CD4-positive, alpha-beta T cell treated with Interleukin-2 at 100 ng/mL for 4 hours (primary cell): ENCODE measurements at places on chromosomes 5 and 9.

DNA sequence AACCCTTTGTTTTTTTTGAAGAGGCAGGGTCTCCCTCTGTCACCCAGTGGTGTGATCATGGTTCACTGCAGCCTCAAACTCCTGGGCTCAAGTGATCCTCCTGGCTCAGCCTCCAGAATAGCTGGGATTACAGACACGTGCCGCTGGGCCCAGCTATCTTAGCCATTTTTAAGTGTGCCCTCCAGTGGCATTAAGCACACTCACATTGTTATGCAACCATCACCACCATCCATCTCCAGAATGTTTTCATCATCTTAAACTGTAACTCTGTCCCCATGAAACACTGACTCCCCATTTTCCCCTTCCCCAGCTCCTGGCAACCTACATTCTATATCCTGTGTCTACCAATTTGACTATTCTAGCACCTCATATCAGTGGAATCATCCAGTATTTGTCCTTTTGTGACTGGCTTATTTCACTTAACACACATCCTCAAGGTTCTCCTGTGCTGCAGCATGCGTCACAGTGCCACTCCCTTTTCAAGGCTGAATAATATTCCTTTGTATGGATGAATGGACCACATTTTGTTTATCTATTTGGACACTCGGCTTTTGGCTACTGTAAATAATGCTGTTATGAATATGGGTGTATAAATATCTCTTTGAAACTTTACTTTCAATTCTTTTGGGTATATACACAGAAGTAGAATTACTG is 12.5 kb upstream of the RAPGEF1 start:
- no peak for DNase-seq

GRCh38 chr5:44387406-44387805 is 1.8 kb downstream of the FGF10 start:
- no peak for DNase-seq

DNA sequence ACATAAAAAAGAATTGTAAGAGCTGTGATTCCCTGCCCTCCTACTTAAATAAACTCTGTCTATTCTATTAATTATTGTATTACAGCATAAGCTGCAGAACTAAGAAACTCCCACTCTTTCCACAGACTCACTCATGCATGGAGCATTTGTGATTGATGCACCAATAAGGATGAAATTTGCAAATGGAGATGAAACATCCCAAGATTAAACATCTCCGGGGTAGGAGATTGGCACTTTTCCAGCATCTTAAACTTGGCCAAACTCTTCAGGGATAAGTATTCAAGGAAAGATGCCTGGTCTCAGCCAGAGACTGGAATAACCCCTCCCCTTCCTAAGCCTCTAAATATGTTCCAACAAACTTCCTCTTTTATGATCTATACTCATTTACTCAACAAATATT is 472.0 kb downstream of the ACTL7B start:
- no peak for DNase-seq

- no peak for DNase-seq
These were observed 36.2 kb upstream of the IL17B start for GRCh38 chr5:149415066-149415967.

- no peak for DNase-seq
These were observed 407.4 kb upstream of the TNC start for GRCh38 chr9:115525111-115526058.

DNA sequence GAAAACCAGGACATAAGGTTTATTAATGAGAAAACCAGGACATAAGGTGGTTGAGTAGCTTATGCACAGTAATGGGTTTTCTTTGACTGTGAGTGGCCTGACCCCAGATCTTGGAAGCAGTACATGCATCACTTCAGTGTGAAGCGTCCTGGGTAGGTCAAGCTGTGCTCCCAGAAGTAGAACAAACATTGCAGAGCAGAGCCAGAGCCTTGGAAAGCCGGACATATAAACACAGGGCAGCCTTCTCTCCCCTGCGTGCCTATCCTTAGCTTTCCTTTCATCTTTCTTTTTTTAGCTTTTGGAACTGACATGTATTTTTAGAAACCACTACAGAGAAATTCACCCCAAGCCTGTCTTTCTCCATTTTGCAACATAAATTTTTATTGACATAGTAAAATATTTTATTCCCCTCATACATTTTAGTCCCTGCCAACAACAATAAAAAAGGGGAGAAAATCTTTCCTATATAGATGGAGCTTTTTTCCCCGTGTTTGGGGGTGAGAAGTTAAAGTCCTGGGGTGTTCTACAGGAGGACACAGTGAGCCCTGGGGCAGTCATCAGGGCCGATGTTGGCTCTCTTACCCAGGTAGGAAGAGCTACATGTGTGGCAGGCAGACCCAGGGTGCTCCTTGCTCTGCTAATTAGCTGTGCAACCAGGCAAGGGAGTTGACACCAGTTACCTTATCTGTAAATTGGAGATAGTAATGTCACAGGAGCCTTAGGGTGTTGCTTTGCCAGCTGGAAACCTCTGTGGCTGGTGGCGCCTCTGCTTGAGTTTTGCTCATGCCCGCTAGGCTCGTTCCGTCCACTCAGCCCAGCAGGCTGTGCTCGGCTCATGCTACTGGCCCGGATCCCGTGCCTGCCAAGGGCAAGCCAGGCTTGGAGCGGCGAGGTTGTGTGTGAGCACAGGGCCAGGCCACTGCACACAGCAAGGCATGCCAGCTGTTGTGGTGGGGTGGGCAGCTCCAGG is 389.6 kb downstream of the KDM4C start:
- DNase-seq: no peak

DNA sequence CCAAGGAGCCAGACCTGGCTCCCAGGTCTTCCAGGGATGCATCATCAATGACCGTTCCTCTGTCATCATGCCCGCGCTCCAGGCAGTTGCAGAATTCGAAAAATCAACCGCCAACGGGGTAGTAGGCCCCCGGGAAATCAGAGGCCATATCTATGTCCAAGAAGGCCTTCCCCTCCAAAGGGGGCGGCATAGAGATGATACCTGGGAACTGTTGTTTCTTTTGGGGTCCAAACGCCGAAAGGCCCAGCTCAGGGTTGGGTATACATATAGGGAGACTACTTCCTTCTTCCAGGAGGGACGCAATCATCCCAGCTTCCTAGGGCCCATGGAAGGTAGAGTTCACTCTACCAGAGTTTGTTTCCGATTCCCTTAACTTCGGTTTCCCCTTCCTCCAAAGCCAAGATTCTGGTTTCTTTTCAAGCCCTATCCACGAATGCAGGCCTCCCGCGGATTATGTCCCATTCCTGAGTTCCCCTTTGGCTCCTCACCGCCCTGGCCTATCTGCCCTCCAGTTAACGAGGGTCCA is 754 bp downstream of the DCAF12 start:
- no peak for DNase-seq

GRCh38 chr5:176381423-176381822 is 7.0 kb downstream of the NOP16 start:
- DNase-seq: no peak

DNA sequence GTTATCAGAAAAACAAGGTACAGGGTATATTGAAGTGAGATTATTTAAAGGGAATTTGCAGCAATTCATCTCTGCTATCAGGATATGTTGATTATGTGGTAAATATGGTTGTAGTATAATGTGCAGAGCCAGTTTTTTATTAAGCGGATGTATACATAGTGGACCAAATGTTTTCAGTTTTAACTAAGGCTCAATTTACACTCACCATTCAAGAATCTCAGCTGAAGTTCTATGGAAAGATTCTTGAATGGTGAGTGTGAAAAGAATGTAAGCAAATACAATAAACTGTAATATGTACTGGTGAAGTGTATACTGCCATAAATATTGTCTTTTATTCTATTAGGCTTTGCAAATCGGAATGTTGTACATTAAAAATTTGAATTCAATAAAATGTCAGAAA is 895.9 kb upstream of the CDH10 start:
- no peak for DNase-seq

- no peak for DNase-seq
These were observed 787.7 kb upstream of the CDH6 start for GRCh38 chr5:30405821-30406220.

GRCh38 chr5:9362600-9362999 is 183.3 kb downstream of the SEMA5A start:
- no peak for DNase-seq

GRCh38 chr9:136090768-136091581 is 4.1 kb downstream of the NACC2 start:
- no peak for DNase-seq

GRCh38 chr5:74639807-74640449 is 600 bp downstream of the ENC1 start:
- peak; percentile 14 for DNase-seq

DNA sequence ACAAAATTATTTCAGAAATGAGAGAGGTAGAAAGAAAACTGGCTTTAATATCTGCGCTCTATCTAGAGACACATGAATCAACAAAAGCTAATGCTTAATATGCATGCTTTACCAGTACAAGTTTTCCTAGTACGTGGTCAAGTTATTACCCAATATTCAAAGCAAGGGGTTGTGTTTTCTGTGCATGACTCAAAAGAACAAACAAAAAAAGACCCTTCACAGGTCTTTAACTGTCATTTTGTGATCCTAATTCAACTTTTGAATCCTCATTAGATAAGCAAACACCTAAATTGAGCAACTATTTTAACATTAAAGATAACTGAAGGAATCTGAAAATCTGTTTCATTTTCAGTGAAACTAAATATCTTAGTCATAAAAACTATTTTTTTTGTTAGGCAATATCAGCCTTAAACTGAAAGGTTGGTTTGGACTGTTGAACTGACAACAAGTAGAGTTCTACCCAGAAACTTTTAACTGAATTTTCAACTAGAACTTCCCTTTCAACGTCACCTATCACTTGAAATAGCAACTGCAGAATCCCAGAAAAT is 12.5 kb downstream of the ST8SIA4 start:
- peak; percentile 37 for DNase-seq

- DNase-seq: no peak
These were observed 226.6 kb upstream of the SLC24A2 start for GRCh38 chr9:20015427-20015931.

- peak; percentile 8 for DNase-seq
These were observed 11.3 kb downstream of the MYOZ3 start for GRCh38 chr5:150672237-150672883.

DNA sequence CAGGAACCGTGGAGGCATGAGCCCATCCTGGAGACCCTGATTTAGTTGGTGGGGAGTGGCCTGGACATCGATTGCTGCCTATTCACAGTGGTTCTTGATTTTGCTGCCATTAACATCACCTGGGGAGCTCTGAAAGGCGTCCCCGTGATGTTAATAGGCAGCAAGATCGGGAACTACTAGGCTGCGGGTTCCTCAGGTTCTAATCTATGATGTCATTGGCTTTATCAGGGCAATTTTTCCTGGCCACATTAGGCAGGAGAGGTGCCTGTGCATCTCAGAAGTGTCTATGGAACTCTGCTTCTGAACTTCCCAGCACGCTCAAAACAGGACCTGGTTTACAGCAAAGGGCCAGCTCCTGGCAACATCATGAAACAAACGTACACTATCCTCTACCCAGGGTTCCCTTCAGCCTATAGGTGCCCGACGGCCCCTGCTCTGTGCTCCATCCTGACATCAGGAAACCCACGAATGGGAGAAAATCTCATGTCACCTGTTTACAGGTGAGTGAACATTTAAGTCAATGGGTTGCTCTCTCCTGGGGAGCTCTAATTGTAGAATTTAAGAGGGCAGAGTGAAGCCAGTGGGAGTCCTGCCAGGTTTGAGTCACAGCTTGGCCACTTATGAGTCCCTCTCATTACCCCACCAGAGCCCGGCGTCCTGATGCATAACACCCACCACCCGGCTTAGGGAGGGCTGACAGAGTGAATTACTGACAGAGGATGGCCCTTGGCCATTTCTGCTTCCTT is 49.4 kb downstream of the ROPN1L start:
- DNase-seq: no peak

DNA sequence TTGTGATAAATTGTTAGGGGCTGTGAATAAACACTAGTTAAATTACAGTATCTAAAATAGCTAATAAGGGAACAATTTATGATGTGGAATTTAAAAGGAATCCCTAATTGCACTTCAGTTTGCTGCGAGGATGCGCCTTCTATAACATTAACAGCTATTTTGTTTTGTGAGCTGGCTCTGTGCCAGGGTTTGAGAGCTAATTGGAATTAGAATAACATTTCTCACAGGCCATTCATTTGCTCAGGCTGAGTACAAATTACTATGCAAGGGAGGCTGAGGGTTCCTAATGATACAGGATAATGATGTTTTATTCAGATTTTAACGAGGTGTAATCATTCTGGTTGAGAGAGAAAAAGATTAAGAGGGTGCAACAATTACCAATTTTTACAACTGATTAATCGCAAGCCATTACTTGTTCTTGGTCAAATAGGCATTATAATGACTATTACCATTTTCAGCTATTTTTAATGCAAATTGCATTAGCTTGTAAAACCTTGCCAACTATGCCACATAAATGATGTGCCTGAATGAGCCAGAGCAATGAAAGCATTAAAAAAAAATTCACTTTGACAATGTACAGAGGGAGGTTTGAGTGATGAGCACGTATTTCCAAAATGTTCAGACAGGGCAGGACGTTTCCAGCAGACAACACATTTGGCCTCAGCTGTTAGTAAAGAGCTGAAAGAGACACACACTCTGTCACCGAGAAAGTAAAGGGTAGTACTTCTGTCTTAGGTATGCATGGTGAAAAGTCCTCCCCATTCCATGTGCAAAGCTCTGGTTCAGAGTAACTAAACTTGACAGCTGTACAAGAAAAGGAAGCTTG is 576.5 kb downstream of the TLE1 start:
- DNase-seq: no peak

DNA sequence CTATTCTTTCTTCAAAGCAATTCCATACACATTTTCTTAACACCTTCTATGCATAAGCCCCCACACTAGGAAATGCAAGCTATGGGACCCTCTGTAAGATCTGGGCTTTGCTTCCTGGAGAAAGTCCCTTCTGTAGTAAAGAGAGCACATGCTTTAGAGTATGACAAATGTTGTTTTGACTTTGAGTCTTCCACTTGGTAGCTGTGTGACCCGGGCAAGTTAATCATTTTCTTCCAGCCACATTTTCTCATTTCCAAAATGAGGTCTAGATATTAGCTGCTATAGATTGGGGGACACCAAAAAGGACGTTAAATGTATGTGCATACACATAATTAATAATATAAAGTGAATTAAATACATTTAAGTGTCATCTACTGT is 334.0 kb downstream of the NFIB start:
- no peak for DNase-seq

- peak; percentile 12 for DNase-seq
These were observed at the start of gene VAV2 for GRCh38 chr9:133991964-133992779. TSS of gene VAV2 (minus strand) at chr9:133992324. CDS start at chr9:133992278, 46 bp downstream.

- DNase-seq: peak; percentile 68
These were observed 146.2 kb upstream of the GPR151 start for GRCh38 chr5:146662229-146662628.

- no peak for DNase-seq
These were observed 32.7 kb downstream of the TMOD1 start for GRCh38 chr9:97534185-97534584.
